Activated T-cell treated with anti-CD3 and anti-CD28 coated beads, Interleukin-2, amount 50 U/mL, for 24 hours (primary cell): ENCODE measurements at places on chromosomes 11 and 22.

- DNase-seq, result no peak
- H3K4me1 ChIP-seq, result peaks cover 8% of the 10 kb centered on the region
- H3K36me3 ChIP-seq, result no peaks in the 10 kb centered on the region
- H3K4me3 ChIP-seq, result no peak overlapping the region
- H3K27me3 ChIP-seq, result peaks cover 3% of the 10 kb centered on the region
- H3K27ac ChIP-seq, result no peak overlapping the region
Observed at GRCh38 chr11:129115652-129116586, 76.2 kb downstream of the ARHGAP32 start.

DNA sequence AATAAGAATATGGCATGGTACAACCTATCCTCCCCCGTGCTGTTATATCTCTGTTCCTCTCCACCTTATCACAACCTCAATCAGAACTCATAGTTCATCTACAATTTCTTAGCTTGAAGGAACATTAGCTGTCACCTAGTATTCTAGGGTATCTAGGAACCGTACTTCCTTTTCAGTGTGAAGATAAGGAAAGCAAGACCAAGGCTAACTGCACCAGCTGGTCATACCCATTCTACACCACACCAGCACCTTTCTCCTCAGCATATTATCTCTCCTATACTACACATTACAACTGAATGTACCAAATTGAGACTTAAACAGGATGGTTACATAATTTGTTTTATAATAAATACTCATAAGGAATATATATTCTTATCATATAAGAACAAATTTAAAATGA lies 73.1 kb downstream of the ARHGAP32 start:
- peaks cover 3% of the 10 kb centered on the region for H3K27me3 ChIP-seq
- DNase-seq, result no peak
- no peak overlapping the region for H3K27ac ChIP-seq
- no peak overlapping the region for H3K4me3 ChIP-seq
- peaks cover 8% of the 10 kb centered on the region for H3K4me1 ChIP-seq

DNA sequence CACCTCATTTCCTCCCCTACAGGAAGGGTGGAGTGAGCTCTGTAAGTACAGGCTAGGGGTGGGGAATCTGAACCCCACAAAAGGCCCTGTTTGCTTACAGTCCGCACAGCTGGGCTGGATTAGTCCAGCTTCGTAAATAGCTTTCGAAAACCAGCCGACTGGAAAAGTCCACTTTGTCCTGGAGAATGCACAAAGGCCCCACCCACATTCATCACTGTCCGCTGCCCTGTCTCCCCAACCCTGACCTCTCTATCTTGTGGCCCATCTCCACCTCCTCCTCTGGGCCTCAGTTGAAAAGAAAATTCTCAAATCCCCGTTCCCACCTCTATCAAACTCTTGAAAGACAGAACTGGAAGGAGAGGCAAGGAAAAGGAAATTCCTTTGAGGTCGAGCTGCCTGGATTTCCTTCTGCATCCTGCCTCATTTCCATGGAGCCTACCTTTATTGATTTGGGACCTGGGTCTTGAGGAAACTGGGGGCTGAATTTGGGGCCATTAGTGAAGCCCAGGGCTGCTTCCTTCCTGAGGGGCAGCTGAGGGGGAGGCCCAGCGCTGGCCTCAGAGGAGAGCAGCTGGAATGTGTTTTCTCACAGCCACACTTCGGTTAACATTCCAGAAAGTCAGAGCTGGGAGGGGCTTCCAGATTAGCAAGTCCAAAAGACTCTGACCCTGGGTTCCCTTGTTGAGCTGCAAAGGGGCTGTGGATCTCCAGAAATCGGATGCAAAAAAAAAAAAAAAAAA lies 147.6 kb downstream of the FBXO7 start:
- H3K27me3 ChIP-seq, result peaks cover 8% of the 10 kb centered on the region
- H3K36me3 ChIP-seq, result no peaks in the 10 kb centered on the region
- peaks cover 2% of the 10 kb centered on the region for H3K4me1 ChIP-seq

DNA sequence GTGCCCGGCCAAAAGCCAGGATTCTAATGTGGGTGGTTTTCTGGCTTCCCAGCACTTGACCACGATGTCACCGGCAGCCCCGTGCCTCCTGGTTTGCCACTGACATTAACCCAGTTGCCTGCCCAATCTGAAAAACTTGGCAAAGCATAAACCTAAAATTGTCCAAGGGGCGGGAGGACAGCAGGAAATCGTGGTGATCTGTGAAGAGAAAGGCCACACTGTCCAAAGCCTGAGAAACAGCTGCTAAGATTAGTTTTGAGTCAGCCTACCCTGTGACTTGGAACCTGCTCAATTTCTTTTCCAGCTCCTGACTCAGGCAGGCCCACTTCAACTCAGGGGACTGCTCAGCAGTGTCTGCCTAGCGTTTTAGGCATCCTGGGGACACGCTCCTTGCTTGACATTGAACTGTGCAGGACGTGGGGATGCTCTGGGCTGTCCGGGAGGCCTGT lies 8.2 kb upstream of the F2 start:
- no peaks in the 10 kb centered on the region for H3K27me3 ChIP-seq
- peaks cover 22% of the 10 kb centered on the region for H3K36me3 ChIP-seq
- no peak for DNase-seq
- peaks cover 6% of the 10 kb centered on the region for H3K4me1 ChIP-seq
- no peak overlapping the region for H3K4me3 ChIP-seq

DNA sequence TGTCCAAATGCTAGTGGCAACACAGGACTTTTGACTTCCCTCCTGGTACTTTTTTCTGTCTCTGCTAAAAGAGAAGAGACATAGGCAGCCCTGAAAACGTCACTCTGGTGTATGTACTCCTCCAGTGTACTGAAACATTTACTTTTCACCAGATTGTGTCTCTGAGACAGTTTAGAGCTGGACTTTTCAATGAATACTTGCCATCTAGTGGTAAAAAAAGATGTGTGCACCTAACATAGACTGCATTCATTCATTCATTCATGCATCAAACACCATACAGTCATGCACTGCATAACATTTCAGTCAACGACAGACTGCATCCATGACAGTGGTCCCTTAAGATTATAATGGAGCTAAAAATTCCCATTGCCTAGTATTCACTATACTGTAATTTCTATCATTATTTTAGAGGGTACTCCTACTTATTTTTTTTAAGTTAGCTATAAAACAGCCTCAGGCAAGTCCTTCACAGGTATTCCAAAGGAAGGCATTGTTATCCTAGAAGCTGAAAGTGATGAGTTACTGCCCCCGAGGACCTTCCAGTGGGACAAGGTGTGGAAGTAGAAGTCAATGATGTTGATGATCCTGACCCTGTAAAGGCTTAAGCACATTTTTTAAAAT lies 186.2 kb downstream of the SPON1 start:
- peaks cover 6% of the 10 kb centered on the region for H3K36me3 ChIP-seq
- no peak for DNase-seq
- H3K4me3 ChIP-seq, result no peak overlapping the region

DNA sequence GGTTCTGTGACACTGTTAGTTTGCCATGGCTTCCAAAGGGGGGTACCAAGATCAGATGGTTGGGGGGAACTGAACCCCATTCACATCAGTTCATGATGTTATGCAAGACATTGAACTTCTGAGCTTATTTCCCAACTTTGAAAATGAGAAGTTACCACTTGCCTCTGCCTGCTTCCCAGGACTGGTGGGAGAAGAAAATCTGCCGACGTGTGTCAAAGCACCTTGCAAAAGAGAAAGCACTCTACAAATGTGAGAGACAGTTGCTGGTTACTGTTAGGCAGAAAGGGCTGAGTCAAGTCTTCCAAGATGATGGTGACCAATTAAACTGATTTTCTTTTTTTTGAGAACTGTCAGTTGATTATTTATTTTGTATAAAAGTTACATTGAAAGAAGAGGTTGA lies 45.6 kb downstream of the SMCO4 start:
- no peaks in the 10 kb centered on the region for H3K27me3 ChIP-seq
- H3K4me1 ChIP-seq, result no peaks in the 10 kb centered on the region
- DNase-seq, result no peak
- H3K27ac ChIP-seq, result no peak overlapping the region

DNA sequence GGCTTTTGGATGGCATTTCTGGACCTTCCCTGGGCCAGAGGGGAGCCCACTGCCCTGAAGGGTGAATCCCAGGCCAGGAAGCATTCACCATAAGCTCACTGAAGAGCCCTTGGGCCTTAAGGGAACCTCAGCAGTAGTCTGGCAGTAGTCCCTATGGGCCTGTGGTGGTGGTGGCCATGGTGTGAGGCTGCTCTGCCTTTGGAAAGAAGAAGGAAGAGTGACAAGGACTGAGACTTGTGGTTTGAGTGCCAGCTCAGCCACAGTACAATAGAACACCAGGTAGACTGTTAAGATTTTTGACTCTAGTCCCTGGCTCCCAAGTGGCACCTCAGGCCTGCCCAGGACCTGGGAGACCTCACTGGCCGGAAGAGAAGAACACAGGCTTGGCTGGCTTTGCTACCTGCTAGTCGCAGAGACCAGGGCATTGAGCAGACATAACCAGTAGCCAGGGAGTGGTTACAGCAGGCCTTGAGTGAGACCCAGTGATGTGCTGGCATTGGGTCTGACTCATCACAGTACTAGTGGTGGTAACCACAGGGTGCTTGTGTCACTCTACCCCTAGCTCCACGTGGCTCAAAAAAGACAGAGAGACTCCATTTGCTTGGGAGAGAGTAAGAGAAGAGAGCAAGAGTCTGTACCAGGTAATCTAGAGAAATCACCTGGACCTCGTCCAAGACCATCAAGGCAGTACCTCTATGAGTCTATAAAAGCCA lies 259.8 kb upstream of the BLID start:
- H3K4me3 ChIP-seq, result no peak overlapping the region
- peaks cover 4% of the 10 kb centered on the region for H3K27me3 ChIP-seq
- no peak overlapping the region for H3K27ac ChIP-seq
- H3K4me1 ChIP-seq, result no peaks in the 10 kb centered on the region

DNA sequence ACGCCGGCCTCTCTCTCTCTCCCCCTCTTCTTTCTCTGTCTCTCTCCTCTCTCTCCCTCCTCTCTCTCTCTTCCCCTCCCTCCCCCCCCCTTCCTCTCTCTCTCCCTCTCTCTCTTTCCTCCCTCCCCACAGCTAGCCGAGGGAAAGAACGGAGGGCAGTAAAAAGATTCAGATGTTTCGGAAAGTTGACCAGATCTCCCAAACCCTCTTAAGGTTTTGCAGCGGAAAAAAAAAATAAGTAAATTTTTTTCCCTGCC lies 195 bp upstream of the ALX4 start:
- peaks cover 26% of the 10 kb centered on the region for H3K4me1 ChIP-seq
- no peaks in the 10 kb centered on the region for H3K36me3 ChIP-seq
- H3K4me3 ChIP-seq, result no peak overlapping the region
- no peak overlapping the region for H3K27ac ChIP-seq

DNA sequence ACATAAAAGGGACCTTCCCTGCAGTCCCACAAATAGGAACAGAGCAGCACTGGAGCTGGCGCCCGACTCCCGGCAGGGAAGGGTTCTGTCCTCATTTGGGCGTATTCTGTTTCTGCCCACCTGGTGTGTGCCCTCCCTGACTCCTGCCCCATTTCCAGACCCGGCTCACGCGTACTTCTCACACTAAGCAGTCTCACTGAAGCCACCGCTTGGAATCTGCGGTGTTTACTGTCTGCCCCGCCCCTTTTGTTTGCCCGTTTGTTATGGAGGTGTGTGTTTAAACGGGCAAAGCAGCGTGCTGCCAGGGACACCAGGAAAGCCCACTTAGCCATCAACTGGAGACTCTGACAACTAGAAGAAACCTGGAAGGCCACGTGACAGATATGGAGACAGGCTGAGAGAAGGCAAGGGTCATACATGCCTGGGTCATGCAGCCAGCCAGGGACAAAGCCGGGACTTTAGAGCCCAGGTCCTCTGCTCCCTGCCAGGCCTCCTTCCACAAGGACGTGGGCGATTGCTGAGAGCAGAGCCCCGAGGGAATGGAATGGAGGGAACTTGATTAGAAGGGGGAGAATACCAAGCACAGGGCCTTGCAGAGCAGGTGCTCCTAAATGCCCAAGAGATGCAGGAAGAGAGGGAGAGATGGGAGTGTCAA lies 8.7 kb upstream of the EFCAB6 start:
- no peak overlapping the region for H3K27ac ChIP-seq
- H3K27me3 ChIP-seq, result peaks cover 27% of the 10 kb centered on the region
- no peak overlapping the region for H3K4me3 ChIP-seq
- no peak for DNase-seq
- H3K4me1 ChIP-seq, result no peaks in the 10 kb centered on the region

GRCh38 chr22:42626951-42627625 lies 12.4 kb upstream of the POLDIP3 start:
- H3K36me3 ChIP-seq, result peaks cover 86% of the 10 kb centered on the region
- no peak overlapping the region for H3K27ac ChIP-seq
- no peak for DNase-seq
- H3K4me3 ChIP-seq, result no peak overlapping the region
- no peaks in the 10 kb centered on the region for H3K27me3 ChIP-seq

GRCh38 chr11:35146711-35147110 lies 7.7 kb downstream of the CD44 start:
- no peaks in the 10 kb centered on the region for H3K27me3 ChIP-seq
- peaks cover 94% of the 10 kb centered on the region for H3K36me3 ChIP-seq
- DNase-seq, result no peak
- H3K4me1 ChIP-seq, result peaks cover 94% of the 10 kb centered on the region
- peak overlapping the region; percentile 83 for H3K4me3 ChIP-seq

GRCh38 chr11:28338371-28338770 lies 230.2 kb downstream of the METTL15 start:
- no peak overlapping the region for H3K4me3 ChIP-seq
- DNase-seq, result no peak
- H3K4me1 ChIP-seq, result no peaks in the 10 kb centered on the region
- H3K27me3 ChIP-seq, result no peaks in the 10 kb centered on the region
- no peaks in the 10 kb centered on the region for H3K36me3 ChIP-seq

- DNase-seq, result no peak
- H3K4me1 ChIP-seq, result no peaks in the 10 kb centered on the region
- H3K27me3 ChIP-seq, result peaks cover 3% of the 10 kb centered on the region
- no peak overlapping the region for H3K4me3 ChIP-seq
- no peaks in the 10 kb centered on the region for H3K36me3 ChIP-seq
- H3K27ac ChIP-seq, result no peak overlapping the region
Observed at GRCh38 chr11:131504199-131504949, 134.0 kb downstream of the NTM start.

DNA sequence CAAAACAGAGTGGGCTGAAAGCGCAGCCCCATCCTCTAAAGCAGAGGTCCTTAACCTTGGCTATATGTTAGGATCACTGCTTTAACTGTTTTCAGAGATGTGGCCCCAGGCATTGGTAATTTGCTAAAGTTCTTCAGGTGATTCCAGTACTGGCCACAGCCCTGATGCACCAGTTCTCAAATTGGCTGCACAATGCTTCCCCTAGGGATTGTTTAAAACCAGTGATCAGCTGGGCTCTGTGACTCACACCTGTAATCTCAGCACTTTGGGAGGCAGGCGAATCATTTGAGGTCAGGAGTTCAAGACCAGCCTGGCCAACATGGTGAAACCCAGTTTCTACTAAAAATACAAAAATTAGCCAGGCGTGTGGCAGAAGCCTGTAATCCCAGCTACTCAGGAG lies 8.4 kb upstream of the IRAG1 start:
- DNase-seq, result no peak
- H3K27ac ChIP-seq, result no peak overlapping the region
- H3K4me3 ChIP-seq, result no peak overlapping the region
- H3K27me3 ChIP-seq, result peaks cover 4% of the 10 kb centered on the region
- no peaks in the 10 kb centered on the region for H3K36me3 ChIP-seq
- no peaks in the 10 kb centered on the region for H3K4me1 ChIP-seq
